Fibroblast of gingiva (primary cell): ENCODE measurements at places on chromosomes 13 and 19.
A peak's percentile ranks its signal among the peaks of the same experiment; 100 is the strongest.

DNA sequence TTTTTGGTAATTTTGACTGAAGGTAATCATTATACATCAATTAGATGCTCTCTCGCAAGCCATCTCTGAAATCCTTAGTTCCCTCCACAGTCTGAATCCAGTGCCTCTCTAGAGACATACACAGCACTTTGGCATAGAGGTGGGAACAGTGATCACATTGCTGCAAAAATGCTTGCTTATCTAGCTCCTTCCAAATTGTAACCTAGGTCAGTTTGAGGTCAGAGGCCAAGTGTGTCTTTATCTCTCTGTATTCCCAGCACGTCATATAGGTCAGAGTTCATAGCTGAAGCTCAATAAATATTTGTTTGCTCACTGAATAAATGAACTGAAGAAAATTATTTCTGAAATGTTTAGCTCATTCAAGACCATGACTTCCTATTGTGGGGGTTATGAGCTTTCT lies 462.5 kb downstream of the DIAPH3 start:
- no peak for DNase-seq

DNA sequence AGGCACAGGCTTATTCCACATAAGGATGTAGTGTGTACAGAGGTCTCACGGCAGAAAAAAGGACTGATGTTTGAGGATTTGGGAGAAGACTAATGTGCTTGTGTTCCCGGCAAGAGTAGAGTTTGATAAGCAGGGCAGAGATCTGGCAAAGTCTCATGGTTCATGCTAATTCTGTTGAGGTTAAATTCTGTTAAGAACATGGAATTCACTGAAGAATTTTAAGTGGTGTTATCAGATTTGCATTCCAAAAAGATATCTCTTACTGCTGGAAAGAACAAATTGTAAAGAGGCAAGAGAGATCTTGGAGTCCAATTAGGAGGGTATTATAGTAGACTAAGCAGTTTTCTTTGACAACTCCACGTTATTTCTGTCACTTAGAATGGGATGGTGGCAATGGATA lies 348.3 kb downstream of the TDRD3 start:
- DNase-seq: no peak

- DNase-seq: no peak
Measured at GRCh38 chr13:112177450-112178288, 110.7 kb downstream of the SOX1 start.

DNA sequence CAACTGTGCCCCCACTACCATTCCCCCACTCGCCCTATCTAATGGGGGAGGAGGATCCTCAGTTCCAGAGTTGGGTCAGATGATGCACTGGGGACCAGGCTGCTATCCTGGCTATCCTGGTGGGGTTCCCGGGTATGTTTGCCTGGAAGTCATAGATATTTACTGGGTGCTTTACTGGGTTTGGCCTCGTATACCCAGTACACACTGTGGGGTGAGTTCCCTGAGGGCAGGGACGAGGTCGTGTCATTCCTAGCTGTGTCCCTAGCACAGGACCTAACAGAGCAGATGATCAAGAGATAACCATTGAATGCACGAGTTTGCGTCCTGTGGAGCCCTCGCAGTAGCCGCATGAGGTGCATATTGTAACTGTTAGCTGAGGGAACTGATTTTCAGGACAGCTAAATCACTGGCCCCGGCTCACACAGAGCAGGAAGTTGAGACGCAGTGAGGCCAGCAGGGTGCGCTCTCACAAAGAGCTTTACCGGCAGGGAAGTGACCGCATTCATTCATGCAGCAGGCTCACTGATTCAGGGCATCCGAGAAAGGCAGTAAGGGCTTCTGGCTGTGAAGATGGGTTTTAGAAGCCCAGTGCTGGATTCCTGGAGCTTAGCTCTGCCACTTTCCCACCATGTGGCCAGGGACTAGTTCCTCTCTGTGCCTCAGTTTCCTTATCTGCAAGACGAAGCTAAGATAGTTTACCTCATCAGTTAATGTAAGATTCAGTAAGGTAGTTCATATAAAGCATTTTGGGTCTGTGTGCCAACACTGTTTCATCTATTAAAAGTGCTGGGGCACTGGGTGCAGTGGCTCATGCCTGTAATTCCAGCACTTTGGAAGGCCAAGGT lies 6.0 kb downstream of the RUVBL2 start:
- peak; percentile 55 for DNase-seq

DNA sequence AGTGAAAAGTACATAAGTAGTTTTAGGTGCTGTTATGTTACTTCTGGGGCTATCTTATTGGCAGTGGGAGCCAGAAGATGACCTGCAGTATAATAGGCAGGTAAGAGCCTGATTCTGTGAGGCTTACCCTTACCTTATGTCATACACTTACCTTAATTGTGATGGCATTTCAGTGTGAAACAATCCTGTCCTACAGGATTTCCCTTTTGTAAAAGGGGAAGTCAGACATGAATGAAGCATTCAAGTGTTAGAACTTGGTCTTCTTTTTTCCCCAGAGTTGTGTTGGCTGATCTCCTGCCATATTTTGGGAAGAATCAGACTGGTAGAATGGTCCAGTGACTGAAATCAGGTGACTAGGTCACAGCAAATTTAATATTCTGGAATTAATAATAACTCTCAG lies 55.2 kb downstream of the SGCG start:
- DNase-seq: no peak

GRCh38 chr19:41753936-41754529 lies 1.3 kb upstream of the CEACAM6 start:
- DNase-seq: peak; percentile 8

DNA sequence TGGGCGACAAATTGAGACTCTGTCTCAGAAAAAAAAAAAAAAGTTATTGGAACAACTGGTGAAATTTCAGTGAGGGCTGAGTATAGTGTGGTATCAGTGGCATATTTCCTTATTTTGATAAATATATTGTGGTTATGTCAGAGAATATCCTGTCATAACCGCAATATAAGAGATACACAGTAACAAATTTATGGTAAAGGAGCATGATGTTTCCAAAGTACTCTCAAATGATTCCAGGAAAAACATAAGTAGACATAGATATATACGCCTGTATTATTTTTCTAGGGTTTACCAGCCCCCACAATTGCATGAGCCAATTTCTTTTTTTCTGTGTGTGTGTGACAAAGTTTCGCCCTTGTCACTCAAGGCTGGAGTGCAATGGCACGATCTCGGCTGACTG lies 5.7 kb upstream of the C5AR1 start:
- DNase-seq: no peak

GRCh38 chr13:43095771-43096719 lies 72.7 kb downstream of the DNAJC15 start:
- DNase-seq: peak; percentile 20

- no peak for DNase-seq
Measured at GRCh38 chr13:105048677-105049076, 1486.8 kb downstream of the EFNB2 start.

GRCh38 chr13:111537843-111538499 lies 217.5 kb downstream of the TEX29 start:
- DNase-seq: no peak
